Activated CD4-positive, alpha-beta T cell treated with anti-CD3 and anti-CD28 coated beads, Interleukin-2, amount 50 U/mL, for 48 hours (primary cell): ENCODE measurements at places on chromosomes 5 and 9.

GRCh38 chr9:115099901-115100300, 18.1 kb downstream of the TNC start:
- DNase-seq = no peak

DNA sequence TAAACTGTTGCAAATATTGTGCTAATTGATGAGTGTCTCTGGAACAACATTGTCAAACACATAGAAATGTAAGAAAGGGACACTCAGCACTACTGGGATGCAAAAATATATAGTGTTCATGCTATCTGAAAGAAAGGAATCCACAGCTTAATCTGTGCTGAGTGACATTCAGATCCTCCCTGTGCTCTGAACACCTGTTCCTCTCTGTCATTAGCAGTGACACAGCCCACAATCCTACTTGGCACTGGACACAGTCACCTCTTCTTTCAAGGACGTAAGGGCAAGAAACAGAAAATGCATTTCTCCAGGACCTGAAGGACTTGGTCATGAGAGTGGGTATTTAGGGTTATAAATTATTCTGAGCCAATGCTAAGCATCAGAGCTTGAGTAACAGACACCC, 121.4 kb upstream of the SV2C start:
- no peak for DNase-seq

GRCh38 chr9:17829812-17830385, 251.0 kb downstream of the SH3GL2 start:
- DNase-seq = no peak

GRCh38 chr9:114220061-114220541, 64.8 kb downstream of the COL27A1 start:
- no peak for DNase-seq

DNA sequence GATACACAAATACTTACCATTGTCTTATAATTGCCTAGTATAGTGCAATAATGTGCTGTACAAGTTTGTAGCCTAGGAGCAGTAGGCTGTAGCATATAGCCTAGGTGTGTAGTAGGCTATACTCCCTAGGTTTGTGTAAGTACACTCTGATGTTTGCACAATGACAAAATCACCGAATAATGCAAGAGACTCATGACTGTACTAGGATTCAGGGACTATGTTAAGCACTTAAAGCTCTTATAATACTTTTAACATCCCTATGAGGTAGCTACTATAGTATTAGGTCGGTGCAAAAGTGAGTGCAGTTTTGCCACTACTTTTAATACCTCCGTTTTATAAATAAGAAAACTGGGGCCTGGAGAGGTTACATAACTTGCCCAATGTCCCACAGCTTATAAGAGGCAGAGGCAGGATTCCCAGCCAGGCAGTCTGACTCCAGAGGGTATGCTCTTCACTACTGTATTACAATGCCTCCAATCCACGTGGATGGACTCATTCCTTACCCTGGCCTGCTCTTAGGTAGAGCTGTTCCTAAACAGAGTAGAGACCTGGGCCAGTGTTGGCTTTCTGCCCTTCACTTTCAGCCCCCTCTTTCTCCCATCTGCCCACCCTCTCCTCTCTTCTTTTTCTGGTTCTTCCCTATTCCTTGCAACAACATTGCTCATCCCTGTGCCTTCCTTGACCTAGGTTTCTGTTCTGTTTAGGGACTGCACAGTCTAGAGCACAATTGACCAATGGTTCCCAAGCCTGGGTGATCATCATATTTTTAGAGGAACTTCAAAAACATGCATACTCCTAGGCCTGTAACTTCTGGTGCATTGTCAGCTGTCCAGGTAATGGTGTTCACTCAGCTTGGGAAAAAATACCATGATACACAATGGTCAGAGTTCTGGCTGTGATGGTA, 114.0 kb downstream of the CARTPT start:
- no peak for DNase-seq

- no peak for DNase-seq
These were observed 546.5 kb downstream of the ZNF608 start for GRCh38 chr5:124199893-124200292.

DNA sequence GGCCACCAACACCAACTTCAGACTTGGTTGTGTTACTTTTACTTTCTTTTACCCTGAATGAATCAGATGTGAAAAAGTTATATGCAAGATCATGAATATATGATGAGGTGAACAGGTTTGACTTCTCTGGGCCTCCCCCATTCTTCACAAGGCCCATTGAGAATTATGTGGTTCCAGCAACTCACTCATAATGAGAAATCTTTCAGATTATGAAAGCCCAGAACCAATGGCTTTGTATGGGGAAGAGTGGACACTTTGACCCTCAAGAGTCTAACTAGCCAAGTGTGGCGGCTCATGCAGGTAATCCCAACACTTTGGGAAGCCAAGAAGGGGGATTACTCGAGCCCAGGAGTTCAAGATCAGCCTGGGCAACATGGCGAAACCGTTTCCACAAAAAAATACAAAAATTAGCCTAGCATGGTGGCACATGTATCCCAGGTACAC, 16.1 kb upstream of the LNPEP start:
- DNase-seq = no peak

DNA sequence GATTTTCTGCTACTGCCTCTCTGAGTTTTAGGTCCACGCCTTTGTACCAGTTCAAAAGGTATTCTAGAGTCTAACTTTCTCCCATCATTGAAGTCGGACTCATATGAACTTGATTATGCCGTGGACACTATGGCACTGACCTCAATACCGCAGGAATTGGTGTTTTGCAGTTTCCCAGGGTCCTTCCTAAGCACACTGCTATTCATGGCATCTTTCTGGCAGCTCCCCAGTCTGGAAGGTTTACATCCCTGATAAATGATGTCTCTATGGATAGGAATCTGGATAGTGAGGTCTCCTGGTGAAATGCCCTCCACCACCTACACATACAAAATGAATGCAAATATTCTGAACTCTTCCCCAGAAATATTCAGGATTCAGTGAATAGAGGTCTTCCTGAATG, 422.2 kb downstream of the CTNND2 start:
- DNase-seq = no peak
